ENCODE measurements at places on chromosomes 3 and 15. TPM values are rescaled to one million over a fixed set of nuclear protein-coding genes. Genes with fewer than 3 reads are reported as not detected.

- DNase-seq = peak; percentile 75
- H3K4me1 ChIP-seq = no peaks in the 10 kb centered on the region
- no peak overlapping the region for H3K27ac ChIP-seq
- H3K4me3 ChIP-seq = no peak overlapping the region
- no peaks in the 10 kb centered on the region for H3K36me3 ChIP-seq
These were observed 8.0 kb upstream of the EEFSEC start for GRCh38 chr3:128145279-128145678.

DNA sequence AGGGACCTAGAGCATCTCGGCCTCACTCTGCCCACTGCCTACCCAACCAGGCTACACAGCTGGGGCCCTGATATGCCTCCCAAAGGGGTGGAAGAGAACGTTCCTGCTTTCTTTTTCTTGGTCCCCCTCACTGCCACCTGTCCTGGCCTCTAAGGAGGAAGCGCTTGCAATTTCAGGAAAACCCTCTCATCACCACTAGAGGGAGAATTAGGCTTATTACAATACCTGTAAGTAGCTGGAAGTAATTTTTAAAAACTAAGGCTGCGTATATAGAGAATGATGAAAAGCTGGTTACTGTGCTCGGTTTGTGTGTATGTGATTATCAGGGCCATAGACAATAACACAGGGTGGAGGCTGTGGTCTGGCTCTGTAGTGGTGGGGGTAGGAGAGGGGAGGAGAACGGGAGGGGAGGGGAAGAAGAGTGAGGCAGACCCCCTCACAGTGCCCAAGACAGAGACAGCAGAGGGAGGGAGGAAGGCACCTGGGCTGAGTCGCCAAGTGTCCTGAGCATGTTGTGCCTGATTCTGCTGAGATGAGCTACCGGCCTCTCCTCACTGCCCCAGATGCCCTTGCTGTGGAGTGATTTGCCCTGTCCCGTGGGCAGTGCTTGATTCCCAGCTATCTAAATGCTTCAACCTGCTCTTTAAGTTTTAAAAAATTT, 3.3 kb downstream of the GABRG3 start:
- H3K27ac ChIP-seq = no peak overlapping the region
- no peaks in the 10 kb centered on the region for H3K4me1 ChIP-seq
- DNase-seq = no peak
- H3K36me3 ChIP-seq = no peaks in the 10 kb centered on the region

DNA sequence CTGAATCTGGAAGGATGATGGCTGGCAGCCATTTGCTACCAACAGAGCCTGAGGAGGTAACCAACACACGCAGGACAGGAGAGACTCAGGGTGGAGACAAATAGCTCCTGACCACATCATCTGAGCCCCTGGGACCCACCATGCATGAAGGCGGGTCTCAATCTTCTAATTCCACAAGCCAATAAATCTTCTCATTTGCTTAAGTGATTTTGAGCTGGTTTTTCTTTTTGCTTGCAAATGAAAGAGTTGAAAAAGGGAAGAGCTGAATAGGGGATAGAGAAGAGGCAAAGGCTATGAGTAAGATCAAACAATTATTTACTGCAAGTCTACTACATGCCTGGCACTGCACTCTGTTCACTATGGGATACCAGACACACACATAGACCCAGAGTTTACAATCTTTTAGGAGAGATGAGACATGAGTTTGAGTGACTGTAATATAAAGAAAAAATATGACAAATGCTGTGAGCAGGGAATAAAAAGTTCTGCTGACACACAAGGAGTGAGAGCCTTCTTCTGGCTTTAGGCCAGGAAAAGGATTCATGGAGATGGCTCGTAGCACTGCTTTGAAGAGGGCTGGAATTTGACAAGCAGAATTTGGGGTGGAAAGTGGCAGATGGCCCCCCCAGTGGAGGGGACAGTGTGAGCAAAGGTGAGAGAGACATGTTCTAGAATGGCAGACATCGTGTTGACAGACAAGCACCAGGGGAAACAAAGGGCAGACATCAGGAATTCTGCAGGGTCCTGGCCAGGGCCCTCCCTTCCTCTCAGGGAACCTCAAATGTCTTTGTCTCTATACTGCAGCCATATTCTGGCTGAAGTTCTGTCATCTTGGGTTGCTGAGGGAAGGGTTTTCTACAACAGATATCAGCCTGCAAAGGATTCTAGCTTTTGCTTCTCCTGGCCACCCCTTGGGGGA, 69.8 kb upstream of the WNT5A start:
- no peaks in the 10 kb centered on the region for H3K36me3 ChIP-seq
- no peaks in the 10 kb centered on the region for H3K27me3 ChIP-seq
- peaks cover 18% of the 10 kb centered on the region for H3K4me1 ChIP-seq
- DNase-seq = no peak
- no peak overlapping the region for H3K4me3 ChIP-seq
- no peak overlapping the region for H3K27ac ChIP-seq

GRCh38 chr3:194255252-194256039, 95.7 kb downstream of the CPN2 start:
- no peak overlapping the region for H3K27ac ChIP-seq
- peak; percentile 83 for DNase-seq
- peaks cover 7% of the 10 kb centered on the region for H3K4me1 ChIP-seq
- H3K36me3 ChIP-seq = no peaks in the 10 kb centered on the region

- H3K27ac ChIP-seq = no peak overlapping the region
- H3K4me1 ChIP-seq = peaks cover 13% of the 10 kb centered on the region
- peaks cover 4% of the 10 kb centered on the region for H3K27me3 ChIP-seq
- H3K4me3 ChIP-seq = no peak overlapping the region
These were observed 28.8 kb downstream of the PSTPIP1 start for GRCh38 chr15:77023576-77024272.

DNA sequence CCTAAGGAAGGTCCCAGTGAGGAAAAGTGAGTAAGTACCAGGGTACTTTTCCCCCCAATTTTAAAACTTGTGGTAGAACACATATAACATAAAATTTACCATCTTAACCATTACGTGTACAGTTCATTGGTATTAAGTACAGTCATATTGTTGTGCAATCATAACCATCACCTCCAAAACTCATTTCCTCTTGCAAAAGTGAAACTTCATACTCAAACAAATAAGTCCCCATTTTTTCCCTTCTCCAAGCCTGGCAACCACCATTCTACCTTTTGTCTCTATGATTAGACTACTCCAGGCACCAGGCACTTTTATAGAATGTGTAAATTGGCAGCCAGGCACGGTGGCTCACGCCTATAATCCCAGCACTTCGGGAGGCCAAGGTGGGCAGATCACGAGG, 12.2 kb downstream of the PRC1 start:
- no peak overlapping the region for H3K4me3 ChIP-seq
- DNase-seq = no peak
- H3K27me3 ChIP-seq = no peaks in the 10 kb centered on the region
- no peaks in the 10 kb centered on the region for H3K36me3 ChIP-seq
- H3K4me1 ChIP-seq = no peaks in the 10 kb centered on the region

DNA sequence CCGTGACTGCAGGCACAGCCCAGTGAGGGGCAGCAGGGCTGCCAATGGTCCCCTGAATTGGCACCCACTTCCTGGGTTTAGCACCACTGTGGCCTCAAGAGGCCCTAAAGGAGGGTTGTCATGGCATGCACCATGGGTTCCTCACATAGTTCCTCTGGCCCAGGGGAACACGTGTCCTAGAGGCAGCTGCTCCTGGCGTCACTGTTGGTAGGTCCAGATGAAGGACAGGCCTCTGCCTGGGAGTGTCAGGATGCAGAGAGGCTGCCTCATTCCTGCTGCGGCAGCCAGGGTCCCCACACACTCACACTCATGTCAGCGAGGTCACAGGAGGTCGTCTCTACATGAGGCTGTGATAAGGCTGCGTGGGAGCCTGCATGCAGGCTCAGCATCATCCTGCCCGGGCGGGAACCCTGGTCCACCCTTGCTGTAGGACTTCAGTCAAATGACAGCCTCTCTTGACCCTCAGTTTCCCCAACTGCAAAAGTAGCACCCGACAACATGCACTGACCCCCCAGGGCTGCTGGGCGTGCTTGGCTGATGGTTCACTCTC, 26.1 kb upstream of the SFMBT1 start:
- H3K4me1 ChIP-seq = peaks cover 4% of the 10 kb centered on the region
- H3K4me3 ChIP-seq = no peak overlapping the region
- no peak overlapping the region for H3K27ac ChIP-seq

- no peak for DNase-seq
- no peaks in the 10 kb centered on the region for H3K36me3 ChIP-seq
- H3K4me1 ChIP-seq = no peaks in the 10 kb centered on the region
- no peak overlapping the region for H3K27ac ChIP-seq
These were observed 11.0 kb upstream of the TSC22D2 start for GRCh38 chr3:150396956-150397550.

GRCh38 chr15:33030315-33030714, 164.2 kb downstream of the FMN1 start:
- no peak for DNase-seq
- H3K36me3 ChIP-seq = no peaks in the 10 kb centered on the region
- H3K27me3 ChIP-seq = no peaks in the 10 kb centered on the region
- H3K27ac ChIP-seq = no peak overlapping the region
- no peaks in the 10 kb centered on the region for H3K4me1 ChIP-seq
- no peak overlapping the region for H3K4me3 ChIP-seq

- H3K4me1 ChIP-seq = peaks cover 54% of the 10 kb centered on the region
- no peak for DNase-seq
- no peaks in the 10 kb centered on the region for H3K36me3 ChIP-seq
- H3K27me3 ChIP-seq = no peaks in the 10 kb centered on the region
- H3K4me3 ChIP-seq = peak overlapping the region; percentile 79
These were observed 429 bp upstream of the C3orf80 start for GRCh38 chr3:160224811-160225175.

DNA sequence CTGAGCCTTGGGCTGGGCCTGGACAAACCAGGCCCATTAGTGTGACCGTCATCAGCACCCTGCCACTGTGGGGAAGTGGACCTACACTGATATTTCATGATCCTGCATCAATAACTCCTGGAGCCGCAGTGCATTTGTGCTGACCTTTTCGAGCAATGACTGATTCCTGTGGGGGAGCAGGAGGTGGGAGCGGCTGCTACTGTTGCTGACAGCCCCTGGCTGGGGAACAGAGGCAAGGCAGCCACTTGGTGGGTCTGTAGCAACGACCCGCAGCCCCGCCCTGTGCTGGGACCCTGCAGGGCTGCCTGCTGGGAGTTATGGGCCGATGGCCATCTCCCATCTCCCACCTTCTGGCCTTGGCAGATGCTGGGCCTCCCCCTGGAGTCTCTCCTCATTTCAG, 42.1 kb downstream of the CCDC33 start:
- DNase-seq = no peak
- H3K27ac ChIP-seq = no peak overlapping the region
- H3K27me3 ChIP-seq = peaks cover 10% of the 10 kb centered on the region
- H3K36me3 ChIP-seq = no peaks in the 10 kb centered on the region

GRCh38 chr3:175046601-175047000, 187.5 kb downstream of the NAALADL2 start:
- H3K36me3 ChIP-seq = no peaks in the 10 kb centered on the region
- H3K27ac ChIP-seq = no peak overlapping the region
- no peak for DNase-seq
- H3K27me3 ChIP-seq = no peaks in the 10 kb centered on the region
- H3K4me1 ChIP-seq = no peaks in the 10 kb centered on the region

DNA sequence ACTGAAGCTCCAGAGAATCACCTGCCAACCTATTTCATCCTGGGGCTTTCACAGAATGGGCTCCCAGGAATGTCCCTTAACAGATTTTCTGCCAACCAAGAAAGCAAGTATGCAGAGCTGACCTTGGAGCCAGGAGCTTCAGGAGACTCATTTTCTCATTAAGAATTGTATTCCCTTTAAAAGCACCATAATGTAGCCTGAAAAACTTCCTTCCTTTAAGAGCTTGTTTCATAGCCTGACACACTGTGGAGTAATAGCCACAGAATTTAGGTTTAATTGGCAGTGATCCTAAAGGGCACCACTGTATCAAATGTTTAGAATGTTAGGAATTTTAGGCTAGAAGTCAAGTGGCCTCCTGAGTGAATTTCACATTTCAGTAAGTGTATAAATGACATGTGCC, 309.8 kb downstream of the GBE1 start:
- H3K36me3 ChIP-seq = no peaks in the 10 kb centered on the region
- no peak overlapping the region for H3K4me3 ChIP-seq

DNA sequence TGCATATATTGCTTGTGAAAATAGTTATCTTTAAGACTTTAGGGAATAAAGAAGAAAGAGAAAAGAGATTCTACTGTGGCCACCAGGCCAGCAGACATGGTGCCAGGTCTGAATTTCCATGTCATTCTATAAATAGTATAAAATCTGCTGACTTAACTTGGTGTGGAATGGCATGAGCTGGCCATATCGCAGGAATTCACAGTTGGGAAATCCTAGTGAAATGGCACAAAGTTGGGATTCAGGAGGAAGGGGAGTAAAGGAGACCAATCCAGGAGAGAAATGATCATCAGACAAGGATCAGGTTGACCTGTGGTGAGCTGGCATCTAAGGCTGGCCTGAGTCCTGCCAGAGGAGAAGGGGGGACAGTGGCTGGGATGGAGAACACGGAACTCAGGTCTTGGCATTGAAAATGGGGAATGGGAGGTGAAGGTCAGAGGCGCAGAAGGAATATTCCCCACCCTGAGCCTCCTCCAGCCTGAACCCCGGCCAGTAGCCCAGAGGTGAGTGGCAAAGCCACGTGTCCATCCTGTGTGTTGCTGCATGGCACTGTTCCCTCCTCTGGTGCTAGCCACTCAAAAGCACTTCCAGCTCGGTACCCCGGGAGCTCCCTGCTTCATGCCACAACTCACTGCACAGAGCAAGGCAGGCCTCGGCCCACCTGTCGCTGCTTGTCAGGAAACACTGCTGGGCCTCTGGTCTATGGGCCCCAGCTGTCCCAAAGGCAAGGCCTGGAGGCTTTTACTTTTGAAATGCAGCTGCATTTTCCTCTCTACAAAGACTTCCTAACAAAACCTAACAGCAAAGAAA, 51.4 kb downstream of the SSUH2 start:
- no peaks in the 10 kb centered on the region for H3K27me3 ChIP-seq
- no peaks in the 10 kb centered on the region for H3K36me3 ChIP-seq
- no peaks in the 10 kb centered on the region for H3K4me1 ChIP-seq
- no peak overlapping the region for H3K4me3 ChIP-seq

Gene GABRG3
- under 0.01 TPM for total RNA-seq

Gene SH2D7
- total RNA-seq = not detected

Gene DGKG
- 10.0 TPM for total RNA-seq

Gene TICRR
- not detected for total RNA-seq

Gene CADM2
- total RNA-seq = 16.5 TPM

All from sigmoid colon (tissue), 7 donors.